ENCODE measurements at places on chromosomes 16 and 17.

DNA sequence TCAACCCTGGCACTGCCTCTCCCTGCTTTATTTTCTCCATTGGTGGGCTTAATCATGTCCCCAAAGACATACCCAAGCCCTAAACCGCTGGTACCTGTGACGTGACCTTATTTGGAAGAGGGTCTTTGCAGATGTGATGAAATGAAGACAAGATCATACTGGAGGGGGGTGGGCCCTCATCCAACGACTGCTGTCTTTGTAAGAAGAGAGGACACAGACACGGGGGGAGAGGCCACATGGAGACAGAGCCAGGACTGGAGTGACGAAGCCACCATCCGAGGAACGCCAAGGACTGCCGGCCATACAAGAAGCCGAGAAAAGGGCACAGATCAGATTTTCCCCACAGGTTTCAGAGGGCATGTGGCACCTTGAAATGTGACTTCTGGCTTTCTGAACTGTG lies 62.5 kb downstream of the C16orf95 start:
- no peak for DNase-seq

DNA sequence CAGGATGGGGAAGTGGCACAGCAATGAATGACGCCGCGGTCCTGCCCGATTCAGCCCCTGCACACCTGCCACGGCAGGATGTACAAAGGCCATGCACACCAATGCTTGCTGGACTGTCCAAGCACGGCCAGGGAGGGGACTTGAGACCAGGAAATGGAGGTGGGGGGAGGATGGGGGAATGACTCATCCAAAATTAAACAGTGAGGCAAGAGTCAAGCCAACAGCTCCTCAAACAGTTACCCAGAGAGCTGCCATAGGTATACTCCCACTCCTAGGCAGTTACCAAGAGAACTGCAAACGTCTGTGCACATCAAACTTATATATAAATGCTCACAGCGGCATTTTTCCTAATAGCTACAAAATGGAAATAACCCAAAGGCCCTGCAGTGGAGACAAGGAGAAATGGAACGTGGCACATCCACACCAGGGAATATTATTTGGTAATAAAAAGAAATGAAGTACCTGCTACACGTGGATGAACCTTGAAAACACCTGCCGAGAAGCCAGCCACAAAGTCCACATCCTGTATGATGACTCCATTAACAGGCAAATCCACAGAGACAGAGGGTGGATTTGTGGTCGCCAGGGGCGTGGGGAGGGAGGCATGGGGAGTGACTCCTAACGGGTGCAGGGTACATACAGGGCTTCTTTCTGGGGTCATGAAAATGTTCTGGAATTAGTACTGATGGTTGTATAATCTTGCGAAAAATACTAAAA lies 54.1 kb downstream of the VAC14 start:
- no peak for DNase-seq

DNA sequence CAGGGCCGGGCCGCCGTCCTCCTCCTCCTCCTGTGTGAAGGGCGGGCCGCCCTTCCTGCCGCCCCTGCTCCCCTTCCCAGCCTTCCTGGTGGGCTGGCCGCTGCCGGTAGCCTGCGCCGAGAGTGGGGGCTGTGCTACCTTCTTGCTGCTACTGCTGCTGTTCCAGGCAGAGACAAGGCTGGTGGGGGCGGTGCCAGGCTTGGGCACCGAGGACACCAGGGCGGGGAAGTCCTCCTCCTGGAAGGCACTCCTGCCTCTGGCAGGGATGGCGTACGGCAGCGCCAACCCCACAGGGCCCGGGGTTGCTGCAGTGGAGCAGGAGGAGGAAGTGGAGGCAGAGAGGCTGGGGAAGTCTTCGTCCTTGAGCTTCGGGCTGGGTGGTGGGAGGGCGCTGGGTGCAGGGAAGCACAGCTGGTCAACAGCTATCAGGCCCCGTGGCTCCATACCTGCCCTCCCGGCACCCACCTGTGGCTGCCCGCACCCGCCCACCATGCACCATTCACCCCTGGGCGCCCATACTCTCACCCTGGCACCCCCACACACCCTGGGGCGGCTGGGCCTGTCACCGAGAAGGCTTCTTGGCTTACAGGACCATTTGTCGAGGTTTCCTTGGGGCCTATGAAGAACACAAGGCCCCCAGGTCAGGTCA lies 9.6 kb downstream of the ZNF598 start:
- no peak for DNase-seq

GRCh38 chr17:80851277-80851925 lies 140.2 kb upstream of the CHMP6 start:
- DNase-seq, result no peak

DNA sequence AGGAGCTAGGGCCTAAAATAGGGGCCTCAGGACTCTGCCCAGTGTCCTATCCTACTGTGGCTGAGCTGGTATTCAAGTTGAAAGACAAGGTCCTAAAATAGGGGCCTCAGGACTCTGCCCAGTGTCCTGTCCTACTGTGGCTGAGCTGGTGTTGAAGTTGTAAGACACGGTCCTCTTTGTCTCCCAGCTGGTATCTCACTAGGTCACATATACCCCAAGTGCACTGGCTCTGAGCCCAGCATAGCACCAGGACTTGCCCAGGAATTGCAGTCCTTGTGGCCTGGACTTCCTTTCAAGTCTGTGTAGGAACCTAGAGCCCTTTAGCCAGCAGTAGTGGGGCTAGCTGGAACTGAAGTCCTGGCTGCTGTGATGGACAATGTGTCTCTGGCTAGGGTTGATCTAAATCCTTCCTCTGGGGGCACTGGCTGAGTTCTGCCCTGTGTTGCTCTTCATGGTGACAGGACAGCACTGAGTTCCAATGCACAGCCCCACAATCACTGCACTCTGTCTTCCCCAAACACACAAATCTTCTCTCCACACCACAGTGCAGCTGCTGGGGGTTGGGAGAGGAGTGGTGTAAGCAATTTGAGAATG lies 260.5 kb downstream of the HAPSTR1 start:
- no peak for DNase-seq

DNA sequence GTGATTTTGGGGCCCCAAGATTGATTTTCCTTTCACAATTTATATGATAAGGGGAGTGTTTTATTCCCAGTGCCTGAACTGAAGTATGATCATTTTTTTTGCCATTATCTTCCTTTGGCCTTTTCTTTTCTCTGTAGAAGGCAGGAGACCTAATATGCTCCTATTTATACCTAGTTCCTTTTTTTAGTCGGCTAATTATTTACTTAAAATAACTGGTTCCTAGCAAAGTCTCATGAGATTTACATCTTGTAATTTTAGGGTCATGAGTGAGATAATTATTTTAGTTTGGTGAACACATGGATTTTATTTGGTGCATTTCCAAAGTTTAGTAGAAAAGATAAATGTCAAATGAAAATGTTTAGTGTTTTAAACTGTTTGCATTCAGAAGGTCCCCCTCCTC lies 24.8 kb downstream of the SEC14L1 start:
- no peak for DNase-seq

- DNase-seq, result peak; percentile 37
Observed at GRCh38 chr17:71180801-71181385, 939.9 kb upstream of the SOX9 start.

DNA sequence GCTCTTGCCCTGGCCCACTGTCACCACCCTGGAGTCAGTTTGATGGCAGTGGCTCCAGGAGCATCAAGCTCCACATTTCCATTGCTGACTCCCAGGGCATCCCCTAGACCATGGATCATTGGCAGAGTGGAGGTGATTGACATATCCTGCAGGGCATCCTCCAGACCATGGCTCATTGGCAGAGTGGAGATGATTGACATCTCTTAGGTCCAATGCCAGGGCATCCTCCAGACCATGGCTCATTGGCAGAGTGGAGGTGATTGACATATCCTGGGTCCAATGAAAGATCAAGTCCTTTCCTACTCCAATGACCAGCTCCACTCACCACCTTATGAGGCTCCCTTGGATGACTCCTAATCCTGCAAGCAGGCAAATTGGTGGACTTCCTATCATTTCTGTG lies 174.3 kb upstream of the NLRP1 start:
- DNase-seq, result no peak

Data from NCI-H1436 treated with DMSO at 0.1 percent for 48 hours (cell line).